Esophagus squamous epithelium (tissue), 5 donors: ENCODE measurements at places on chromosomes 1 and 21. TPM values are rescaled to one million over a fixed set of nuclear protein-coding genes. Genes with fewer than 3 reads are reported as not detected.

- DNase-seq, result no peak
- H3K4me1 ChIP-seq, result no peaks in the 10 kb centered on the region
- no peaks in the 10 kb centered on the region for H3K27me3 ChIP-seq
- H3K4me3 ChIP-seq, result no peak overlapping the region
Measured at GRCh38 chr1:107132195-107132594, 8.6 kb upstream of the NTNG1 start.

The ZNF695 gene
- total RNA-seq, result 0.40 TPM

DNA sequence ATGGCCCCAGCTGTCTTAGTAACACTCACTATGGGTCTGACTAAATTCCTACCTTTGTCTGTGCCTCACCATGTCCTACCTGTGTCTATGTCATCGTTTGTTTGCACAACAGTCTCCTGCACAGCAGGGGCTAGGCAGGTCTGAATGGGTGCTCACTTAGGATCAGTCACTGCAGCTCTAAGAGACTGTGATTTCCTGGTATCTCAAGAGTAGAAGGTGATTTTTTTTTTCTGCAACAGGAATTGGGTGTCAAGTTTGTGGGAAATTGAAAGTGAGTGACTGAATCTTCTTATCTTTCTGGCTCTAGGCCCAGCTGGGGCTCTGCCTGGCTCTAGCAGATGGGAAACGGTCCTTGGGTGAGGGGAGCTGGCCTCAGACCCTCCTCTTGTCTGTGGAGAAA, 46.4 kb upstream of the TRABD2B start:
- H3K4me1 ChIP-seq, result no peaks in the 10 kb centered on the region
- H3K27me3 ChIP-seq, result no peaks in the 10 kb centered on the region
- H3K36me3 ChIP-seq, result no peaks in the 10 kb centered on the region
- DNase-seq, result no peak

- H3K27ac ChIP-seq, result no peak overlapping the region
- H3K27me3 ChIP-seq, result no peaks in the 10 kb centered on the region
- no peak overlapping the region for H3K4me3 ChIP-seq
- H3K4me1 ChIP-seq, result no peaks in the 10 kb centered on the region
Measured at GRCh38 chr1:226217273-226217672, 6.2 kb upstream of the MIXL1 start.

GRCh38 chr1:230826166-230826875, 42.0 kb downstream of the C1orf198 start:
- H3K4me1 ChIP-seq, result peaks cover 51% of the 10 kb centered on the region
- peaks cover 6% of the 10 kb centered on the region for H3K27me3 ChIP-seq
- DNase-seq, result no peak
- H3K36me3 ChIP-seq, result no peaks in the 10 kb centered on the region
- H3K4me3 ChIP-seq, result no peak overlapping the region
- H3K27ac ChIP-seq, result no peak overlapping the region

GRCh38 chr21:22056904-22057303, 1058.7 kb downstream of the NCAM2 start:
- H3K4me1 ChIP-seq, result no peaks in the 10 kb centered on the region
- no peak for DNase-seq
- H3K36me3 ChIP-seq, result no peaks in the 10 kb centered on the region
- no peak overlapping the region for H3K27ac ChIP-seq

- no peaks in the 10 kb centered on the region for H3K27me3 ChIP-seq
- H3K36me3 ChIP-seq, result peaks cover 6% of the 10 kb centered on the region
- no peak overlapping the region for H3K27ac ChIP-seq
- no peak overlapping the region for H3K4me3 ChIP-seq
- peaks cover 20% of the 10 kb centered on the region for H3K4me1 ChIP-seq
- no peak for DNase-seq
Measured at GRCh38 chr1:45016767-45017166, 4.7 kb downstream of the UROD start.

- no peak overlapping the region for H3K27ac ChIP-seq
- H3K27me3 ChIP-seq, result no peaks in the 10 kb centered on the region
- no peaks in the 10 kb centered on the region for H3K4me1 ChIP-seq
- no peak overlapping the region for H3K4me3 ChIP-seq
- DNase-seq, result no peak
Measured at GRCh38 chr1:169089776-169090175, 16.7 kb upstream of the ATP1B1 start.

- no peak overlapping the region for H3K4me3 ChIP-seq
- H3K4me1 ChIP-seq, result peaks cover 72% of the 10 kb centered on the region
- no peak for DNase-seq
- H3K27me3 ChIP-seq, result no peaks in the 10 kb centered on the region
- no peaks in the 10 kb centered on the region for H3K36me3 ChIP-seq
Measured at GRCh38 chr1:25744140-25744581, 55.8 kb upstream of the SELENON start.

- no peak for DNase-seq
- H3K27ac ChIP-seq, result no peak overlapping the region
- no peaks in the 10 kb centered on the region for H3K36me3 ChIP-seq
- H3K4me1 ChIP-seq, result no peaks in the 10 kb centered on the region
Measured at GRCh38 chr1:201128962-201129361, 2.0 kb upstream of the ASCL5 start.
